ENCODE measurements at places on chromosomes 2 and 18. TPM values are rescaled to one million over a fixed set of nuclear protein-coding genes. Genes with fewer than 3 reads are reported as not detected.

GRCh38 chr2:117820444-117820843, 6.0 kb downstream of the DDX18 start:
- DNase-seq, result no peak

DNA sequence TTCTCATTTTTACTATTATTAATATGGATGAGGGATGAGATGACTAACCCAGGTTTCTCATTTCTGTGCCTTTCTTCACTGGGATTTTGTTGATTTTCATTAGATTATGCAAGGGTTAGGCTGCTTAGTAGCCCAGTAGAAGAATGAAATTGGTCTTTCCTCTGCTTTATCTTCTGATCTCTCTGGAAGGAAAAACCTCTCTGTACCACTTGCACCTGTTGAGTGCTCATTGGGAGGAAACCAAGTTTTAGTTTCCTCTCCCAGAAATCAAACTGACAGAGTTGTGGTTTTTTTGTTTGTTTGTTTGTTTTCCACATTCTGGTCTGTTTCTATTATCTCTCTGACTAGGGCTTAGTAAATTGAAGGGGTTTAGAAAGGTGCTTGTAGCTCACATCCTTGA, 60.8 kb downstream of the KIAA1328 start:
- DNase-seq, result no peak

GRCh38 chr2:20330192-20330591, 20.5 kb downstream of the PUM2 start:
- no peak for DNase-seq

DNA sequence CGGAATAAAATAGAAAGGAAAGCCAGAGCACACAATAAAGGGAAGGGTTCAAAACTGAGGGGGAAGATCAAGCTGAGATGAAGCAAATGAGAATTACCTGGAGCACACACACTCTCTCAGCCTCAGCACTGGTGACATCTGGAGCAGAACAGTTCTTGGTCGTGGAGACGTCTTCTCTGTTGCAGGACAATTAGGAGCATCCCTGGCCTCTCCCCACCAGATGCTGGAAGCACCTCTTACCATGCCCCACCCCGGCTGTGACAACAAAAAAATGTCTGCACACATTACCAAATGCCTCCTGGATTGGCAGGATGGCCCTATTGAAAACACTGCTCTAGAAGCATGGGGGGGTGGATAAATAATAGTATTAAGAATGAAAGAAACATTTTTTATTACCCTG, 43.6 kb upstream of the MAP3K20 start:
- DNase-seq, result no peak

GRCh38 chr2:140596447-140596846, 1534.4 kb downstream of the LRP1B start:
- DNase-seq, result no peak

DNA sequence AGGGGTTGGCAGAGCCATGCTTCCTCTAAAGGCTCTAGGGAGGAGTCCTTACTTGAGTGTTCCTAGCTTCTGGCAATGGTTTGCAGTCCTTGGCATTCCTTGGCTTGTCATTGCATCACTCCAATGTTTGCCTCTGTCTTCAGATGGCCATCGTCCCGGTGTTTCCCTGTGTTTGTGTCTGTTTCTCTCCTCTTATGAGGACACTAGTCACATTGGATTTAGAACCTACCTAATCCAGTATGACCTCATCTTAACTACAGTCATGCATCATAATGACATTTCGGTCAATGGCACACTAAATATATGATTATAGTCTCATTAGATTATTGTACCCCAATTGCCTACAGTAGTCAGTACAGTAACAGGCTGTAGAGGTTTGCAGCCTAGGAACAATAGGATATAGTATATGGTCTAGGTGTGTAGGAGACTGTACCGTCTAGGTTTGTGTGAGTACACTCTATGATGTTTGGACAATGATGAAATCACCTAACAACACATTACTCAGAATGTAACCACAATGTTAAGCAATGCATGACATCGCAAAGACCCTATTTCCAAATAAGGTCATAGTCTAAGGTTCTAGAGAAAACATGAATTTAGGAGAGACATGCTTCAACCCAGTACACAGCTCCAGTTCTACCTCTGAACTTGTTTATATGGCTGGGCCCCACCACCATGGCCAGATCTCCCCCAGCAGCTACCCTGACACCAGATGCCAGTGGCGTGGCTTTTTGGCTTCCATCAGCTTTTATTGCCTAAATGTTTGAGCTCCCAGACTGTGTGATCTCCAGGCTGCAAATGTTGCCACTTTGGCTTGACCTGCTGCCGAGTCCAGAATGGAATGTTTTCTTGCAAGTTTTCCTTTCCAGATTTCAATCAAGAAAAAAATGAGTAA, 22.1 kb downstream of the SRD5A2 start:
- no peak for DNase-seq

DNA sequence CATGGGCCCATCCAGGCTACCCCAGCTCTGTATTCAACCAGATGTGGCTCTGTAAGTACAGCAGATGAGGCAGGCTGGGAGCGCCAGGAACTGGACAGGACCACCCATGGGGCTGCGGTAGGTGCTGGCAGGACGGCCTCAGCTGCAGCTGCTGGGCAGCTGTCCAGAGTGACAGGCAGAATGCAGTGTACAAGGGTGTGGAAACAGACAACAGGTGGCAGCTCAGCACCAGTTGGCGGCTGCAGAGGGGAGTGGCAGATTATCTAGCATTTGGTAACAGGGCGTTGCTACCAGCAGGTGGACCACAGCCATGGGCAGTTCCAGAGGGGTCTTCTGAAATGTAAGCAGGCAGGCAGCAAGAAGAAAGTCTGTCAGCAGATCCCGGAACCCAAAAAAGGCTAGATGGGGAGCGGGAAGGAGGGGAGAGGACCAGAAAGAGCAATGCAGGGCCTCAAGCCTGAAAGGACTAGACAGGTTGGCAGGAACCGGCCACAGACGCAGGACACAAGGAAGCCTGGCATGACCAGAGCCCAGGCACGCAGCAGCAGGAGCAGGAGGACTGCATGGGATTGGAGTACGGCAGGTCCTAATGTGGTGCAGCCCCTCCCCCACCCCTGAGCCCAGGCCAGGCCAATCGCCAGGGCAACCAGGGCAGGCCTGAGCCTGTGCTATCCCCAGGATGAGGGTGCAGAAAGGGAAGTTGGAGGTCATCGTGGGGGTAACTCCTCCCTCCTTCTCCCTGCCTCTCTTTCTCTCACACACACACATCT, 24.7 kb downstream of the PKDCC start:
- no peak for DNase-seq

DNA sequence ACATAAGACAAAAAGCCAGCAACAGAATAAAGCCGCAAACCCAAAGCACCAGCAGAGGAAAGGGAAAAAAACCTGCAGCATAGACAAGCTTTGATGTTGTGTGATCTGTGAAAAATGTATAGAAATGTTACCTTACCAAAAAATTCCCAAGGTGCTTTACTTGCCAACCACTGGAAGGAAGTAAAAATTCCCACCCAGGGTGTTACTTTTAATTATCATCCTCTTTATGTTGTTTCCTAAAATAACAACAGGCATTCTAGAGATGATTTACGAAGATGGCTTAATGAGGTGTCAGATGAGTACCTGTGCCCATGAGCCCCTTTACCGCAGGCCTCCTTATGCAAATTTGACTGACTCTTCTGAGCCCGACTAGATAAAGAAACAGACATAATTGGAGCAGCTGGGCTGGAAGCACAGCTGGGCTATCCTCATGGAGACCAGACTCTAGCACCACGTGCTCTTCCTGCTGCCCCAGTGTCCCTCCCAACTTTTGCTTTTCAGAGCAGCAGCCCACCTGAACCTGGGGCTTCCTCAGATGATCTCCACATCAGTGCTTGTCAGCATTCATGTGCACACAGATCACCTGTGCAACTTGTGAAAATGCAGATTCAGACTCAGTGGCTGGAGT, 41.5 kb downstream of the SRSF7 start:
- no peak for DNase-seq

DNA sequence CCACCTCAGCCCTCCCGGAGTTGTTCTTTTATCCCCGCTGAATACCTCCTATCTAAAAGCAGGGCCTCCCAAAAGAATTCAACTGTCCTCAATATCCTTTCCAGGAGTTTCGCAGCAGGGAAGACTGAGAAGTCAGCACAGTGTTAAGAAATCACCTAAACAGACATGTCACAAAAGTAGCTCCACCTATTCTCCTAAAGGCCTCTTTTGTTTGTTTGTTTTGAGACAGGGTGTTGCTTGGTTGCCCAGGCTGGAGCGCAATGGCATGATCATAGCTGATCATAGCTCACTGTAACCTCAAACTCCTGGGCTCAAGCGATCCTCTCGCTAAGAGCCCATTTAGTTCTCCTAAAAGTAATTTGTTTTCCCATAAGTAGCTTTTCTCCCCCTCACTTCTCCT, 53.8 kb downstream of the TEX44 start:
- no peak for DNase-seq

- no peak for DNase-seq
Observed at GRCh38 chr2:16630463-16630862, 35.2 kb downstream of the CYRIA start.

GRCh38 chr2:171895786-171896185, 1.7 kb upstream of the SLC25A12 start:
- no peak for DNase-seq

GRCh38 chr2:42876326-42876751, 84.0 kb upstream of the HAAO start:
- DNase-seq, result no peak

DNA sequence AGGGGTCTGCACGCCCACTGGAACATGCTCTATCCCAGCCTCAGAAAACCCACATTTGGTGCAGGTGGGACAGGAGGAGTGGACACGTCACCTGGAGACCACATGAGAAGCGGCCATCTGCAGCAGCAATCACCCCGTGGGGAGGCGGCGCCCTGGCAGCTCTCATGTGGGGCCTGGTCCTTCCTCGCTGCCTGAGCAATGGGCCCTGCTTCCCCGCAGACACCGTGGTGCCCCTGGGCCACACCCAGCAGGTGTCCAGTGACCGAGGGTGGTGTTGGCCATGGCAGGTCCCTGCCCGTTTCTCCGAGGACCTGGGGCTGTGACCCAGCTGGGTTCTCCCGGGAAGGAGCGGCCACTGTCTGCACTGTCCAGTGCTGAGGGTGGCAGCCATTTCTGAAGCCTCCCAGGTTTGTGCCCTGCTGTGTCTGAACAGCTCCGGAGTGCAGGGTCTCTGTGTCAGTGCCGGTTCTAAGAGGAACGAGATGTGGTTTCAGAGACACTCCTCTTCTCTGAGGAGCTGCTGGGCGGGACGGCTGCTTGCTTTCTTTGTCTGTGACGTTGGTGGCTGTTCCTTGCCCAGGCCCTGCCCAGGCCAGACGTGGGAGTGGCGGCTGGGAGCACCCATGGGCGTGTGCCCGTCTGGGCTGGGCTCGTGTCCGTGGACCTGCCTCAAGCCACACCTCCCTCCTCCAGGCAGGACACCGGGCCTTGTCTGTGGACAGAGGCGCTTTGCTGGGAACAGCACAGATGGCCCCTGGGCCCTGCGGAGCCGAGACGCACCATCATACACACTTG, 44.8 kb downstream of the NFATC1 start:
- no peak for DNase-seq

DNA sequence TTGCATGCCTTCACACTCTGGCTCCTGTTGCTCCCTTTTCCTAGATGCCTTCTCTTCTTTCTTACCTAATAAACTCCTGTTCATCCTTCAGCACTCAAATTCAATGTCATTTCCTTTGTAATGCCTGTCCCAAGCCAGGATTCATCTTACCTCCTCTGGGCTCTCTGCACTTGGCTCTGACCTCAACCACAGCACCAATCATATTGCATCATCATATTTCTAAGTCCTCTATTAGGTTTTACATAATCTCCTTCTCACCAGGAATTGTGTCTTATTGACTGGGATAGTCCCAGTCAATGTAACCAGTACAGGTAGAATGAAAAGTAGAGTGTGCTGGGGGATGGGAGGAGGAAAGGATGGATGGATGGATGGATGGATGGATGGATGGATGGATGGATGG, 187.1 kb downstream of the NRP2 start:
- no peak for DNase-seq

GRCh38 chr2:2291500-2292260, 39.4 kb downstream of the MYT1L start:
- DNase-seq, result peak; percentile 18

- DNase-seq, result no peak
Observed at GRCh38 chr2:149068996-149069888, 30.7 kb downstream of the LYPD6B start.

DNA sequence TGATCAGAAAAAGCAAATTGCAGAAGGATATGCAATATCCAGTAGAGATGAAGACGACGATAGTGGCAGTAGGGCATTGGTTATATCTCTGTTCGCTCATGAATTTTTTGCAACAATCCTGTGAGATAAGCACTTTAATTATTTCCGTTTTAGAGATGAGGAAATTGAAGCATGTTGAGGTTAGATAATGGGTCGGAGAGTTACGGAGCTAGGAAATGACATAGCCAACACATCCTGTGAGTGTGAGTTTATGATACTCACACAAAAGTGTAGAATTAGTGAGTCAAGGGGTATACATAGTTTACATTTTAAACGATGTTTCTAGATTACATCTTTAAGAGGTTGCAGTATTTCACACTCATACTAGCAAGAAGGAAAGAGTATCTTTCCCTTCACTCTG, 123.1 kb upstream of the ARL4C start:
- no peak for DNase-seq

- no peak for DNase-seq
Observed at GRCh38 chr18:250685-251084, 17.2 kb downstream of the THOC1 start.

DNA sequence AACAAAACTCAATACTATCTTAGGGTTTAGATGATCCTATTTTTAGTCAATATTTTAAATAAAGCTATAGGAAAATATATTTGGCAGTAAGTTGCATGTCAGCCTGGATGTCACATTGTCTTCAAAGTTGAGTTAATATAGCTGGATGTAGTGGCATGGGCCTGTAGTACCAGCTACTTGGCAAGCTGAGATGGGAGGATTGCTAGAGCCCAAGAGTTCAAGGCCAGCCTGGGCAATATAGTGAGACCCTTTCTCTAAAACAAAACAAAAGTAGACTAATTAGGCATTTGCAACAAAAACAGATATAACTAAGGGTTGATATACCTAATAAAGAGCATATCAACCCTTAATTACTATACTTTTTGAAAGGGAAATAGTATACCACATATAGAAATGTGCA, 254.6 kb upstream of the KCNJ3 start:
- DNase-seq, result no peak

DNA sequence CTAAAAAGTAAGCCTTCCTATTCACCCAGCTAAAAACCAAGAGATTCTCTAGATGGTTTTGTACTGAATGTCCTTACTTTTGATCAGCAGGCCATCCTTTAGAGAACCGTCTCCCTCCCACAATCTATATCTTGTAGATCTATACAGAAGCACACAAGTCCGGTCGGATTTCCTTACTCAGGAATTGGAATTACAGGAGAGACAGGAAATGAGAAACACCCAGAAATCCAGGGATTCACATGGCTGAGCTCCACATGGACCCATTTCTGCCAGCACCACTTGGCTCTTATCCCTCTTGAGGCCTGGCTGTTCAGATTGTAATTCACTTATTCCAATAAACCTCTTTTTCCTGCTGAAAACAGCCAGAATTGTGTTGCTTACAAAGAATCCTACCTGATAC, 4.5 kb downstream of the OLA1 start:
- DNase-seq, result no peak

GRCh38 chr2:209463226-209463625, 39.4 kb downstream of the MAP2 start:
- DNase-seq, result no peak

Gene DCDC2C
- 0.65 TPM for polyA plus RNA-seq

Gene AMER3
- polyA plus RNA-seq, result 0.03 TPM

Gene RNF152
- polyA plus RNA-seq, result 13.0 TPM

Gene APOB
- 5.3 TPM for polyA plus RNA-seq

Gene ARHGAP25
- polyA plus RNA-seq, result 6.8 TPM

Gene MBD1
- 71.3 TPM for polyA plus RNA-seq

Gene AKAIN1
- polyA plus RNA-seq, result not detected

Gene PDE1A
- polyA plus RNA-seq, result 24.0 TPM

Gene METAP1D
- polyA plus RNA-seq, result 25.8 TPM

Gene RGPD8
- polyA plus RNA-seq, result 4.7 TPM

Measured in left kidney (tissue), 8 donors.